ENCODE measurements at places on chromosomes 16 and 17.

- no peak for DNase-seq
These were observed 243.5 kb downstream of the PRKCA start for GRCh38 chr17:66545918-66546317.

- no peak for DNase-seq
These were observed 219.6 kb upstream of the TNRC6C start for GRCh38 chr17:77738751-77739531.

GRCh38 chr17:77449908-77450741, 309.4 kb downstream of the SEC14L1 start:
- DNase-seq, result no peak

DNA sequence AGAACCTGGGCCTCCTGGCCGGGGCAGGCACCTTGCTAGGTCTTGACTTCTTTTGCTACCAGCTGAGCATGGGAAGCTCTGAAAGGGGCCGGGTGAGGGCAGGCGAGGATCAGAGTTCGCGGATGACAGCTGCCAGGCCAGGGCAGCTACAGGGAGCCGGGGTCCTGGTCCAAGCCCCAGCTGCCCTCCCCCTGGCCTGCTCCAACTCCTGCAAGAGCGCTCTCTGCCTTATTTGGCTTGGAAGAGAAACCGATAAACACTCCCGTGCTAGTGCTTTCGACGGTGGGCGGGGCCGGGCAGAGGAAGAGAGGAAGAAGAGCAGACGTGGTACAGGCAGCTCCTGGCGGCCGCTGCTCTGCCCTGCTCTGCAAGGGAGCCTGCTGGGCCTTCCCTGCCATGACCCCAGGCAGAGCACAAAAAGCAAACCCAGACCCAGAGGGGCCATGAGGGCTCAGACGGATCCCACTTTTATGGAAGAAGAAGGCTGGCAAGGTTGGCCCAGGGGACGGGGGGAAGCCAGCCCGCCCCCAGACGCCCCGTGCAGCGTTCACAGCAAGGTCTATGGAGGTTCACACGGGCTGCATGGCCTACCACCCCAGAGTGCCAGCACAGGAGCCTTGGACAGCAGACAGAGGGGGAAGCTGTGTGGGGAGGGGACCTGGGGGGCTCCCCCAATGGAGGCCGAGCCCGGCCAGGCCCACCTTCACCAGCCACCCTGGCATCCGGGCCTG, 25.6 kb downstream of the PIEZO1 start:
- DNase-seq, result peak; percentile 61

GRCh38 chr17:14693382-14693781, 392.5 kb downstream of the HS3ST3B1 start:
- no peak for DNase-seq

- DNase-seq, result no peak
These were observed 9.7 kb upstream of the ALOX15B start for GRCh38 chr17:8029121-8029520.

- DNase-seq, result no peak
These were observed 3.2 kb downstream of the AXIN2 start for GRCh38 chr17:65558311-65558682.

- no peak for DNase-seq
These were observed 89.1 kb downstream of the ELAC2 start for GRCh38 chr17:12928736-12929135.

DNA sequence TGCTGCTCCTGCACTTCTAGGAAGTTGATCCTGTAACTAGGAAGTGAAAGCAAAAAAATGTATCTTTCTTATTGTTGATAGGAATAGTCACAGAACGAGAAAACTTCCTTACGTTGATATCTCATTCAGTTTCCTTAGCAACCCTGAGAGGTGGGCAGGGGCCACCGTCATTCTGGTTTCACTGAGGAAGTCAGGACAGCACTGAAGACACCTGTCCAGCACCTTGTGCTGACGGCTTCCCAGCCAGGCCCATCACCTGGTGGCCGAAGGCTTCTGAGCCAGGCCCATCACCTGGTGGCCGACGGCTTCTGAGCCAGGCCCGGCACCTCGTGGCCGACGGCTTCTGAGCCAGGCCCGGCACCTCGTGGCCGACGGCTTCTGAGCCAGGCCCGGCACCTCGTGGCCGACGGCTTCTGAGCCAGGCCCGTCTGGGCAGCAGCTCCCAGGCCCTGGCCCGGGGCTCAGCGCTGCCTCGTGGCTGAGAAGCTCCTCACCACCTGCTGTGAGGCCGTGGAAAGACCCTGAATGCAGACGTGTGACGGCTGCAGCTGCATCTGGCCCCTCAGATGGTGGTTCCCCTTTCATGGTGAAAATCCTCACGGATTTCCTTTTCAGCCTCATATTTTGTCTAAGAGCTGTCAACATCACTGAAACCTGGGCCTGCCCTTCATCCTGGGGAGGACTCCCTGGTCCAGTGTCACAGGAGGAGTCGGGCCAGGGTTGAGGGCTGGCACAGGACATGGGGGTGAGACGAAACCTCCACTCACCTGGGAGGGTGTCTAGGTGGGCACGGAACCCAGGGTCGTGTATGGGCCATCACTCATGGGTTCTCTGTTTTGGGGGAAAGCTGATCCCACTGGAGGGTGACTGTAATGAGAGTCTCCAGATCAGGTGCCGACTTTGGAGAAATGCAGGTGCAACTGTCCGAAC, 33.0 kb upstream of the ZNF750 start:
- DNase-seq, result no peak

DNA sequence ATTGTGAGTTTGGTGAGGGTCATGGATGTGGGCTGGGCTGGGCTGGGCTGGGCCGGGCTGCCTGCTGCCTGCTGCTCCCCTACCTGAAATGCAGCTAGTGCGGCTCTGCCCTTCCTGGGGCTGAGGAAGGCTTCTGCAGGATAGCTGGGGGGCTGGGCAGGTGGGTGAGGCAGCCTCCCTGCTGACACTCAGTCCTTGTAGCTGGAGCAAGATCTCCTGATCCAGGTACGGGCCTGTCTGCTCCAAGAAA, 4.7 kb downstream of the RPL13 start:
- DNase-seq, result no peak

- no peak for DNase-seq
These were observed 16.3 kb upstream of the AMZ2 start for GRCh38 chr17:68231541-68231940.

DNA sequence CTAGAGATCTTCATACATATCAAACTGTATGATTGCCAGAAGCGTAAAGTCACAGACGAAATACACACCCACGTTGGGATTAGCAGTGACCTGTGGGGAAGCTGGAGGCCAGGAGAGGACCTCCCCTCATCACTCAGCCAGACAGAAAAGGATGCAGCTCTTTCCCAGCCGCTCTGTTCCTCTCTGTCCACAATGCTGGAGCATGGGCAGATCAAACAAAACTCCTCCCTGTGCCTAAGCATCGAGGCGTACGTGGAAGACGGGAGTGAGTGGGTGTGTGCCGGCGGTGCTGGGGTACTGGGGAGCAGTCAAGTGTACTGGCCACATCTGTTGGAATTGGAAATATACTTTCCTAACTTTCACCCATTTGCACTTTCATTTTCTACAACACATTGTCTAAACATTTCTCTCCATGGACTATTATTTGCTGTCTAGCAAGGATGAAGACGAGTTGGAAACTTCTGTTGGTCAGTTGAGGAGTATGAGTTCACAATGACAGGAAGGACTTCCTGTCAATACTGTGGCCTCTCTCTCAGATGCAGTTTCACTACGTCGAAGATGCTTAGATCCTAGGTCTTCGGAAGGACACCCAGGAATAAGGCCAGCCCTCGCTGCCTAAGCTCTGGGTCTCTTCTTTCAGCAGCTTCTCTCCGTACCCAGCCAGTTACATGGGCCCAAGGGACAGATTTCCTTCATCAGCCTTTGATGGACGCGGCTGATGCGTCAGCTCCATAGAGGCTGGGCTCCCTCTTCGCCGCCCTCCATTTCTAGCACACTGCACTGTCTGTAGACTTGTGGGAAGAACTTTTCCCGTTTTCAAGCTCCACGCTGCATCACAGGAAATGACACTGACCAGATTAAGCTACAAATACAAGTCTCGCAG, 30.6 kb upstream of the ENDOV start:
- no peak for DNase-seq

DNA sequence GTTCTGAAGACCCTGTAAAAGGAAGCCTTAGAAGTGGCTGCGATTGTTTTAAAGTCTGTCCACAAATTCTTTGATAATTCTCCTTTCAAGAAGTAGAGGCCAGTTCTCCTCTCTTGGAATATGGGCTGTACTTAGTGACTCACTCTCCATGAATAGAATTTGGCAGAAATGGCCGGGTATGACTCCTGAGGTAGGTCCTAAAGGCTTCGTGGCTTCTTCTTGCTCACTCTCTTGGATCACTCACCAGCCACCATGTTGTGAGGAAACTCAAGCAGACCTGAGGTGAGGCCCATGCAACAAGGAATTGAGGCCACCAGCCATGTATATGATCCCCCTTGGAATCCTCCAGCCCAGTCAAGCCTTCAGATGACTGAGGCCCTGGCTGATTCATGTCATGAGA, 75.8 kb downstream of the WWOX start:
- DNase-seq, result no peak

Measured in T-helper 17 cell (primary cell).